Activated CD4-positive, alpha-beta T cell treated with anti-CD3 and anti-CD28 coated beads, Interleukin-2, amount 50 U/mL, for 24 hours (primary cell): ENCODE measurements at places on chromosomes 5 and 9.
A peak's percentile ranks its signal among the peaks of the same experiment; 100 is the strongest.

GRCh38 chr9:137294681-137295237 is 7.3 kb downstream of the NRARP start:
- no peak for DNase-seq

DNA sequence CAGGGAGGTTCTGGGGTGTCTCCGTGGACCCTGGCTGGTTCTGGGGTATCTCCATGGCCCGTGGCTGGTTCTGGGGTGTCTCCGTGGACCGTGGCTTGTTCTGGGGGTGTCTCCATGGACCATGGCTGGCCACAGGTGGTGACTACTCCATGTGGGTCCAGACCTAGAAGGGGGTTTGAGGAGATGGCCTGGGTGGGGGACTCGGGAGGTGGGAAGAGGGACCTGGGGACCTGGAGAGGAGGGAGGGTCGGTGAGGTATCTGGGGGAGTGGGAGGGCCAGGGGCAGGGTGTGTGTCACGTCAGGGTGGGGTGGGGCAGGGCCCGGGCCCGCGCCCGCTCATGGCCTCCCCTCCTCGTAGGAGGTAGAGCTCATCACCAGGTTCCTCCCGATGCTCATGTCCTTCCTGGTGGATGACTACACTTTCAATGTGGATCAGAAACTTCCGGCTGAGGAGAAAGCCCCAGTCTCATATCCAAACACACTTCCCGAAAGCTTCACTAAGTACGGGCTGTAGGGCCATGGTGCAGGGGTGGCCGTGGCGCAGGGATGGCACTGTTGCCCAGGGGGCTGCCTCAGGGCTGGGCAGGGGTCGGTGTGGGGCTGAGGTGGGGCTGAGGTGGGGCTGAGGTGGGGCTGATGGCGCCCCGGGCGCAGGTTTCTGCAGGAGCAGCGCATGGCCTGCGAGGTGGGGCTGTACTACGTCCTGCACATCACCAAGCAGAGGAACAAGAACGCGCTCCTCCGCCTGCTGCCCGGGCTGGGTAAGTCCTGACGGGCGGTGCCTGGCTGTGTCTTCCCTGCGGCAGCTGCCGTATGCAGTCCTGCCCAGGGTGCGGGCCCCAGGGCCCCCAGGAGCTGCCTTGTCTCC is 10.7 kb upstream of the TOR4A start:
- DNase-seq: no peak

- no peak for DNase-seq
Measured at GRCh38 chr5:79976759-79977515, 14.1 kb downstream of the MTX3 start.

GRCh38 chr9:92807757-92808725 is 43.4 kb upstream of the BICD2 start:
- DNase-seq: peak; percentile 19

DNA sequence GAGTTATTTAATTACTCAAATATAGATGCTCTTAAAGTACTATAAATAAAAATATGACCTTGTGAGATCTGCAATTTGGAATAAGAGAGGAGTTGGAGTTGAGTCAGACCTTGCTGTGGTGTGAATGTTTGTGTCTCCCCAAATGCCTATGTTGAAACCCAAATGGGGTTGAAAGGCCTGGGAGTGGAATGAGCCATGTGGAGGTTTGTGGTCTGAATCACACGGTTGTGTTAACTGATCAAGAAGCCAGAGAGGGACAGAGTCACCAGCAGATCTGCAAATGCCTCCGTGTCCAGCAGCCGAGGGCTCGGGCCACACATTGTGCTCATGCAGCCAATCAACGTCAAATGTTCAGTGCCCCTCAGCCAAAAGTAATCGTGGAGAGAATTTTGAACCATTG is 404.4 kb downstream of the ICE1 start:
- DNase-seq: no peak

- no peak for DNase-seq
Measured at GRCh38 chr9:136630662-136630992, 32.1 kb upstream of the EGFL7 start.

- DNase-seq: peak; percentile 32
Measured at GRCh38 chr9:135701959-135702721, at the start of gene KCNT1. Gene KCNT1 (plus strand): TSS chr9:135702185. CDS start chr9:135702259, 74 bp downstream.

GRCh38 chr9:93930070-93930469 is 25.1 kb downstream of the BARX1 start:
- DNase-seq: no peak

DNA sequence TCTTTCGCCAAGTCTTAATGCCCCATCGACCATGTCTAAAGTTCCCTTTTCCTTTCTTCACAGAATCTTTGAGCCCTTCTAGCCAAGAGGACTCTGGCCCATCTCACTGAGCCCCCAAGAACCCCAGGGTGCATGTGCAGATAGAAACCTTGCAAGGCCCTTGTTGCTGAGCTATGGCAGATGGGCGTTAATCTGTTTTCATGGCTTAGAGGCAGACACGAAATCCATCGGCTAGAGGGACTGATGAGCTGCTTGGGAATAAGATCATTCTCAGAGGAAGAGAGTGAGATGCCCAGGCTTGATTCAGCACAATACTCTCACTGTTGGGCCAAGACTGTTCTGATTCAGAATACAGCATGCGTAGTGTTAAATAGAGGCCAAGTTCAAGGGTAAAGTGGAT is 262.5 kb upstream of the C9orf72 start:
- no peak for DNase-seq

- no peak for DNase-seq
Measured at GRCh38 chr9:130918101-130918825, 20.8 kb downstream of the FIBCD1 start.

DNA sequence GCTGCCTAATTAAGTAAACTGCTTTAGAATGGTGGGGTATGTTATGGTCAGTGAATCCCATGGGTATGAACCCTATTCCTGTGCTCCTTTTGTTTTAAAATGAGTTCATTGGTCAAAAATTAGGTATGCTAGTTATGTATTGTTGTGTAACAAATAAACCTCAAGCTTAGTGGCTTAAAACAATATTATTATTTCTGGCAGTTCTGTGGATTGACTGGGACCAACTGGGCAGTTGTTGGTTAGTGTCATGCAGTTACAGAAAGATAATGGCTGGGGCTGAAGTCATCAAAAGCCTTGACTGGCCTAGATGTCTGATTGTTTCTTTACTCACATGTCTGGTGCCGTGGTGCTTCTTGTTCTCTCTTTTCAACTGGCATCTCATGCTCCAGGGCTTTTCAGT is 8.9 kb upstream of the PTAR1 start:
- no peak for DNase-seq

DNA sequence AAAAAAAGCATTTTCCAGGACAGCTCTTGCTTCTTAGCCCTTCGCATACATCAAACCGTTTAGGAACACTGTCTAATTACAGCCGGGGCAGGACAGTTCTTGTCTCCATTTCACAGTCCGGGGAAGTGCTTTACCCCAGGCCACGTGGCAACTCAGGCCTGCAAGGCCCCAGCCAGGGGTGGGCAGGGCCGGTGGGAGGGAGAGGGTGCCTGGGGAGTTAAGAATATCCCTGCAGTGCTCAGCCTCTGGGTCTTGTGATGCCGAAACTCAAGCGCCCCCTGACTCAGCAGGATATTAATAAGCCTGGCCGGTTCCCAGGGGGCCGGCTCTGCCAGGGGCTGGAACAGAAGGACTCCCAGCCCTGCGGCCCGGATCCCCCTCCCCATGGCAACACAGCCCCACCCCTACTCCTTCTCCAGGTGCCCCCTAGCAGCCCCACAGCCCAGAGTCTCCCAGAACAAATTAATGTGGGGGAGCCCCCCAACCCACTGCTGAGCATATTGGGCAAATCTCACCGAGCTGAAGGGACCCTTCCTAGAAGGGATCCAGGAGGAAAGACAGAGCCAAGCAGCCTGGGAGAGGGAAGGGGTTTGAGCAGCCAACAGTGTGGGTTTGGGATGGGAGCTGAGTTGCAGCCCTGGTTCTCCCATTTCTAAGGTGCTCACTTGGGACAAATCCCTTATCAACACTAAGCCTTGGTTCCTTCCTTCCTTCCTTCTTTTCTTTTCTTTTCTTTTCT is 45.3 kb downstream of the PLPP7 start:
- DNase-seq: no peak

- no peak for DNase-seq
Measured at GRCh38 chr9:21993007-21993406, 1.2 kb downstream of the CDKN2A start.

- DNase-seq: no peak
Measured at GRCh38 chr5:168583742-168584482, 4.7 kb upstream of the PANK3 start.

GRCh38 chr5:142520885-142521284 is 165.0 kb downstream of the FGF1 start:
- no peak for DNase-seq

GRCh38 chr5:73378070-73378469 is 70.5 kb downstream of the FOXD1 start:
- DNase-seq: no peak

- peak; percentile 74 for DNase-seq
Measured at GRCh38 chr9:32384364-32385151, at the start of gene ACO1. Gene ACO1 (plus strand): TSS chr9:32384643. CDS start chr9:32405507, 20,864 bp downstream.

DNA sequence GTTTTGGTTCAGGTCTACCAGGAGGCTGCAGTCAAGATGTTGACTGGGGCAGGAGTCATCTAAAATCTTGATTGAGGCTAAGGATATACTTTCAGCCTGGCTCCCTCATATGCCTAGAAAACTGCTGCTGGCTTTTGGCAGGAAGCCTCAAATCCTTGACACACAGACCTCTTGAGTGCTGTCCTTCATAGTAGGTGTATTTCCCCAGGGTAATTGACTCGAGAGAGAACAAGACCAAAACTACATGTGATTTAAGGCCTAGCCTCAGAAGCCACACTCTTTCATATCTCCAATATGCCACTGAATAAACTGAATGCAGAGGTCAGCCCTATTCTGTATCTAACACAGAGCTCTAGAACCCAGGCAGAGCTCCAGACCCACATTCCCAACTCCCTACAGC is 402.3 kb upstream of the ADAMTS16 start:
- DNase-seq: no peak

GRCh38 chr5:145945620-145946111 is 9.3 kb downstream of the SH3RF2 start:
- no peak for DNase-seq

- no peak for DNase-seq
Measured at GRCh38 chr9:76608575-76609273, 149.7 kb downstream of the GCNT1 start.

DNA sequence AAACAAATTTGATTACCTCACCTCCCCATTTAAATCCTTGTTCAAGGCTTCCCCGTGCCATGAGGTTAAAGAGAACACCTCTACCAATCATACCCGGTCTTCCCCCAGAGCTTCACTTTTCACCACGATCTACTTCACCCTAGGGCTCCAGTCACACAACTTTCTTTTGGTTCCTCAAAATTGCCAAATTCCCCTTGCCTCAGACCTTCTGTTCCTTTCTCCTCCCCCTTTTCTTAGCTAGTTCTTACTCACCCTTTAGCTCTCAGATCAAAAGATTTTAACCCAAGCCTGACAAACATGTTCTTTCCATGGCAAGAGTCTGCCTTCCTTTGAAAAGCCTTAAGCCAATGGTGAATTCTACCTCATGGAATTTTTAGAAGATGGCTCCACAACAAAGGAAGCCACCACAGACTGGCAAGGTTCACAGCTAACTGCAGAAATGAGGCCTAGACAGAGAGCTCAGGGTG is 56.7 kb downstream of the MAPKAP1 start:
- DNase-seq: no peak

DNA sequence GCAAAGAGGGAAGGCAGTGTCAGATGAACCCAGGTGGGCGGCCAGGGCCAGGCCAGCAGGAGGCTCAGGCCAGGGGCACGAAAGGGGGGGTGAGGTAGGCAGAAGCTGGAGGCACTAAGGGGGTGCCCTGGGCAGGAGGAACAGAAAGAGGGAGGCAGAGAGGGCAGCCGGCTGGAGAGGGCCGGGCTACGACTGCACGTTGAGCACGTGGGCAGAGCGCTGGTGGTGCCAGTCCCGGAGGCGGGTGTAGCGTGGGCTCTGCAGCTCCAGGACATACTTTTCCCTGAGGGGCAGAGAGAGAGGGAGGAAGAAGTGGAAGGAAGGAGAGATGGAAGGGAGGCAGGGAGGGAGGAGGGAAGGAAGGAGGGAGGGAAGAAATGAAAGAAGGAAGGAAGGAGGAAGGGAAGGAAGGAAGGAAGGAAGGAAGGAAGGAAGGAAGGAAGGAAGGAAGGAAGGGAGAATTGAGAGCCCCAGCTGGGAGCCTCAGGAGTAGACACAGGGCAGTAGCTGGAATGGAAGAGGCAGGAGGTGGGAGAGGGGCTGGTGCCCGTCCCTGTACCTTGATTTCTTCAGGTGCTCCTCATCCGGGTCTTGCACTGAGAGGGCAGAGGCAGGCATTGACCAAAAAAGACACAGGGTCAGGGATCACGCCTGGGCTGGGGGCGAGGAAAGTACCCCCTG is 7.0 kb downstream of the PDLIM7 start:
- DNase-seq: no peak

- no peak for DNase-seq
Measured at GRCh38 chr5:134022333-134022732, 17.6 kb upstream of the VDAC1 start.

DNA sequence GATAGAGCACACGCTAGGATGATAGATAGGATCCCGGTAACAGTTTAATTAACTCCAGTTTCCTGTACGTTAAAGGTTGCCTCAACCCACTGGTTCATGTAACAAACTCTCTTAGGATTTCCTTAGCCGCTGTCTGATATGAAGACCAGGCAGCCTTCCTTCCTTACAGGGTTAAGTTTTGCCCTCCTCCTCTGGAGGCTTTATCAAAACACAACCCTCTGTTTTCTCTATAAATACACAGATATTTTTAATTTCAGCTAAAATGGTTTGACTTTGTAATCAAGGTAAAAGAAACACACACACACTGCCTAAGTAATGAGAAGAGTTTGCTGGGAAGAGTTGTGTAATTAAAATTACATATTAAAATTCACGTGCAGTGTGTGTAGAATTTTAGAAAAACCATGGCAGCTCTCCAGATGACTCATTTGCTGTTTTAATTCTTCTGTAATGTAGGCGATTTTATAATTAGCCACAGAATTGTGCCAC is 369.8 kb downstream of the CSNK1G3 start:
- no peak for DNase-seq

DNA sequence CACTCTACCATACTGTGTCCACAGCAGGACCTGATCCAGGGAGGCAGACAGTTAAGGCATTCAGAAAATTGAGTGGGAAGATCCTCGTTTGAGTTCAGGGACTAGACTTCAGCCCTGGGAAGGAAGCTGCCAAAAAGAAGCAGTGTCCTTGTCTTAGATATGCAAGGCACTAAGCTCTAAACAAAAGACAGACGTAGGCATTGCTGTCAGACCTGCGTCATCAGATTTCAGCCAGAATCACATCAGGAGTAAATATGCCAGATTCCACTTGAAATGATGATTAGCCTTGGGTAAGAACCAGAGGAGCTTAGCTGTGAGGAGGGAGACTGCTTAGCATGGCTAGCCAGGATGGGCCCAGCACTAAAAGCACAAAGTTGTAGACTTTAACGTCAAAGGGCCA is 56.7 kb downstream of the MAMDC2 start:
- no peak for DNase-seq

DNA sequence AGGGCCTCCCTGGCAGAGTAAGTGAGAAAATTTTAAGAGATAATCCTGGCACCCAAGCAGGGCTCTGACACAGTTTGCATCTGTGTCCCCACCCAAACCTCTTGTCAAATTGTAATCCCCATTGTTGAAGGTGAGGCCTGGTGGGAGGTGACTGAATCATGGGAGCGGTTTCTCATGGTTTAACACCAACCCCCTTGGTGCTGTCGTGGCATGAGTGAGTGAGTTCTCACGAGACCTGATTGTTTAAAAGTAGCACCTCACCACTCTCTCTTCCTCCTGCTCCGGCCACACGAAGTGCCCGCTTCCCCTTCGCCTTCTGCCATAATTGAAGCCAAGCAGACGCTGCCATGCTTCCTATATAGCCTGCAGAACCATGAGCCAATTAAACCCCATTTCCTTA is 80.1 kb downstream of the FBXW11 start:
- DNase-seq: no peak
